Cortex of kidney (tissue), 1 donor: ENCODE measurements at places on chromosomes 3 and 15.

DNA sequence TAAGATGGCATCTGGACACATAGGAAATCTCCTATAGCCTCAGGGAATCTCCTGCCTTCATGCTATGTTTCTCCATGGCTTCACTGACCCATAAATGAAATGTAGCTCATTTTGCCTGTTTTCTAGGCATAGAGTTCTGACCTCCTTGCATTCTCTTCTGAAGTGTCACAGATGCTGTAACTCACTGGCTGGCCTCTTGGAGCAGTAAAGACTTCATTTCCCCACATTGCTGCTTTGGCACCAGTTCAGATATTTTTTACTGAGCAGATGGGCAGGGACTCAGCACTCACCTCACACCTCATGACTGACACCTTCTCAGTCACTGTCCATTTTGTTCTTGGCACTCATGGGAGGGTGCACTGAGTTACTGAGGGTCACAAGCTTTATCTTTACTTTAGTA is 286.7 kb upstream of the TGFBR2 start:
- no peak for DNase-seq

DNA sequence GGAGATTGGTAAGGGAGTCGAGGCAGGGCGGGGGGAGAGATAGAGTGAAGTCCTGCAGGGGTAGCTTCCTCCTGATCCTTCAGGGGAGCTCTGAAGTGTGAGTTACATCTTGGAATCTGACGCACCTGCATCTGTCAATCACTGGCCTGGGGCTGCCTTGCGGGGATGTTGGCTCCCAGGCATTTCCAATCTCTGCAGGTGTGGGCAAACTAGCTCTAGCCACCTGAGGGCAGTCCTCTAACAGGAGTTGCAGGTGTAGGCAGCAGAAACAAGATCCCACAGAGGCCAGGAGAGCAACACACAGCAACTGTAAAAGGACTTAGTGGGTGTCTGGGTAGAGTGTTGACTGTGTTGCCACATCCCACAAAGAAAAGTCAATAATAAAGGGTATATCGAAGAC is 63.6 kb downstream of the ZNF621 start:
- DNase-seq = no peak

DNA sequence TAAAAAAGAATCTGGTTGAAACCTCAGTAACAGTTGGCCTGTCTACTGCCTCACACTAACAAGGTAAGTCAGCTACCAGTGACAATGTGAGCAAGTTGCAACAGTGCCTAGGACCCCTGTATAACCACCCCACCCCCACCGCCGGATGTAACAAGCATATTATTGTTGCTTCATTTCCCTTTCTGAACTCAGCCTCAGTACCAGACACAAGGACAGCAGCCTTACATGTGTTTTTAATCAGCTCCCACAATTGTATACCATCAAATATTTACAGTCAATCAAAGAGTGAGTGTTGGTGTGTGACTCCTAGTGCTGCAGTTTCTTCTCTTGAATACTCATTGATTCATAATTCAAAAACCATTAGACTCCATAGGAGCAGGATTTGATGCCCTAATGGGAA is 96.4 kb downstream of the PYDC2 start:
- DNase-seq = no peak

DNA sequence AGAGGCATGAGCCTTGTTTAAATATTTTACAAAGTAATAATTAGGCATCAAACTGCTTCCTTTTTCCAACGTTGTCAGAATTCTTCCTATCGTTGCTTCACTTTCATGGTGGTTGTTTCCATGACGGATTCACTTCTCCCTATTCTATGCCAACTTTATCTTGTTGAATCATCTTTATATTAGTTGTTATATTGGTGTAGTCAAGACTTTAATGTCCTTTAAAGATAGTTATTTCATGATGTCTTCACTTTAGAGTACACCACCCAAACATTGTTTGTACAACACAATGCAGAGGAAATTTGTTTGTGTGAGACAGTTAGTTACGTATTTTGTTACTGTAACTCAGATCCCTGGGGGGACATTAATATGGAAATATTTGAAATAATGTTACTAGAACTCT is 61.9 kb downstream of the CRYBG3 start:
- DNase-seq = no peak

DNA sequence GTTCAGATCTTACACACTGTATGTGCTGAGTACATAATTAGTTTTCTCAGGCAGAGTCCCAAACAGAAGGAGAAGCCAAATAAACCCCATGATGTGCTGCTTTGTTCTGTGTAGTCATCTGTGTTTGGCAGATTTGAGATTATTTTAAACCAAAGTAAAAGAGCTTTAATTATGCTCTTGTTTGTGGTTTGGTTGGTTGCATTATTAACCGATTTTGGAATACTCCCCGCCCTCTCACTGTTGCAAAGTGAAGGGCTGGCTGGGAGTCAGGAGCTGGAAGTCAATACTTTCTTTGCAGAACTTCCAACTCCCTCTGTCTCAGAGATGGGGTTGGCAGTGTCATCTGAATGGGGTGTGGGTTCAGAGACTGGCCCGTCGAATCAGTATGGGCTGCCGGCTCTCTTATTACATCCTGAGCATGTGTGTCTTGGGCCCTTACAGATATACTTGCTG is 34.4 kb downstream of the SLCO3A1 start:
- no peak for DNase-seq

GRCh38 chr3:186241910-186242821 is 119.9 kb downstream of the DGKG start:
- DNase-seq = no peak

- no peak for DNase-seq
Observed at GRCh38 chr3:52473026-52473425, 17.6 kb downstream of the NISCH start.

DNA sequence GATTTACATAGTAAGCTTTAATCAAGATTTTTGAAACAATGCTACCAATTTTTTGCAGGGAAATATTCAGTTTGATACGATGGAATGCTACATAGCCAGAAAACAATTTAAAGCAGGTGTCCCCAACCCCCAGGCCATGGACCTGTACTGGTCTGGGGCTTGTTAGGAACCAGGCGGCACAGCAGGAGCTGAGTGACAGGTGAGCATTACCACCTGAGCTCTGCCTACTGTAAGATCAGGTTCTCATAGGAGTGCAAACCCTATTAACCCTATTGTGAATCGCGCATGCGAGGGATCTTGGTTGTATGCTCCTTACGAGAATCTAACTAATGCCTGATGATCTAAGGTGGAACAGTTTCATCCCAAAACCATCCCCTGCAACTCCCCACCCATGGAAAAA is 322.6 kb upstream of the NECTIN3 start:
- DNase-seq = no peak

- DNase-seq = no peak
Observed at GRCh38 chr3:18580268-18580667, 155.1 kb upstream of the SATB1 start.

DNA sequence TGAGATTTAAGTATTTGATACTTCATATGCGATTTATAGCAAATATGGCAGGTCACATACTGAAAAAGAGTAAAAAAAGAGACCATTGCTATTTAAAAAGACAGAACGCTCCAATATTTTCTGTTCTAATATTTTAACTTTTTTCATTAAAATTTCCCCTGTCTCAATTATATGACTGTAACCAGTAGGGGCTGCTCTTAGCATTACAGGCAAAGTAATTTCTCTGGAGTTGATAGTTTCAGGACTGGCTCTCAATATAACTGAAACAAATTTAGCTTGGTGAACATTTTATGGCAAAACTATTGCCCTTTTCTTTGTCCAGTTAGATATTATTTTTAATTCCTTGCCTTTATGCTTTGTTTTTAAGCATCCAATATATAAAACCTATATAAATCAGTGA is 286.3 kb upstream of the ROBO2 start:
- DNase-seq = no peak

DNA sequence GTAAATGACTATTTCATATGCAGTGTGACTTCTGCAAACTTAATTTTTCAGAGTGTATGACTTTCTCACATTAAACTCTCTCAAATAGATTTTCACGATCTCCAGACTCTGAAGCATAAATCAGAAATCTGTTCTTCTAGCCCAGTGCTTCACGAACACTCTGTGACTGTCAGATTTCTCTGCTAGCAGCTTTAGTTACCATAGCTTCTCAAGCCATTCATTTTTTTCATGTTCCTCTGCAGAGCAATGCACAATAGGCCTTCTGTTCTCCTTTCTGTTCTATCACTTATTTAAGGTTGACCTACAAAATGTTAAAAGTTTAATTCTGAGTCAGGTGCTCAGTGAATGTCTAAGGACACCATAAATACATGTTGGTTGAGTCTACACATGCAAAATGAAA is 1102.2 kb downstream of the TUSC7 start:
- DNase-seq = no peak

- no peak for DNase-seq
Observed at GRCh38 chr15:32721596-32721995, 3.8 kb downstream of the GREM1 start.
